Ureter (tissue), 1 donor: ENCODE measurements at places on chromosomes 4 and X. TPM values are rescaled to one million over a fixed set of nuclear protein-coding genes. Genes with fewer than 3 reads are reported as not detected.
A peak's percentile ranks its signal among the peaks of the same experiment; 100 is the strongest.

Gene PCDH11X
- 0.62 TPM for total RNA-seq

Gene FAM53A
- 2.5 TPM for total RNA-seq

Gene SERTM2
- 5.6 TPM for total RNA-seq

Gene STBD1
- 6.9 TPM for total RNA-seq

Gene CXXC4
- 1.4 TPM for total RNA-seq

Gene SSX1
- not detected for total RNA-seq

Gene AVPR2
- total RNA-seq: 2.3 TPM

Gene IL13RA2
- 0.83 TPM for total RNA-seq

- no peak for DNase-seq
These were observed 7.2 kb downstream of the NR0B1 start for GRCh38 chrX:30301963-30302362.

GRCh38 chr4:33998291-33998690 lies 2246.0 kb downstream of the ARAP2 start:
- no peak for DNase-seq

DNA sequence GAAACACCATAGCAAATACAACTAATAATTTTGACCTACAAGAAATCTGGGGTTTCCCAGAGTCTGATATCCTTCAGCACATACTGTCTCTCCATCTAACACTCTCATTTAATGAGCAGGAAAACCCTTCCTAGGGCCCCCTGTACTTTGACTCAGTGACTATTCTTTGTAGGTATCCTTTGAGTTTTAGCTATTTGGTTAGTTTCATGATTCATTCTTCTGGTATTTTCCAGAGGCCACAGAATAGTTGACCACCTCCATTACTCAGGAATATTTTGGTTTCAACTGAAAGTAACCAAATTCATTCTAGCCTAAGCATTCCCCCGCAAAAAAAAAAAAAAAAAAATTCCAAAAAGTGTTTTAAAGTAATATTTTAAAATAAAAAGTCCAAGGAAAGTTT lies 140.0 kb downstream of the IDS start:
- DNase-seq: no peak

DNA sequence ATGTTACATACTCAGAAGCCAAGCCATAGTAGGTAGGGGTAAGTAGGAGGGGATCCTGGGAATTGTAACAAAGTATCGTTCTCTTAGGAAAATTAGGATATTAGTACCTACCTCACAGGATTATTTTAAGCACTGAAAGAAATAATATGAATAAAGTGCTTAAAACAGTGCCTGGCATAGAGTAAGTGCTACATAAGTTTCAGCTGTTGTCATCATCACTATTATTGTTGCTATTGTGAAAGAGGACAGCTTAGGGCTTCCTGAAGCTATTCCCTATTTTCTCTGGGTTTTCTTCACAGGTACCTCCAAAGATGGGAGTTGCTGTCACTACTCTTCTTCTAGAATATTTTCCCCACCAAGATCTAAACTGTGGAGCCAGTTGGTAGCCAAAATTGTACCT lies 443.7 kb upstream of the FGF16 start:
- no peak for DNase-seq

DNA sequence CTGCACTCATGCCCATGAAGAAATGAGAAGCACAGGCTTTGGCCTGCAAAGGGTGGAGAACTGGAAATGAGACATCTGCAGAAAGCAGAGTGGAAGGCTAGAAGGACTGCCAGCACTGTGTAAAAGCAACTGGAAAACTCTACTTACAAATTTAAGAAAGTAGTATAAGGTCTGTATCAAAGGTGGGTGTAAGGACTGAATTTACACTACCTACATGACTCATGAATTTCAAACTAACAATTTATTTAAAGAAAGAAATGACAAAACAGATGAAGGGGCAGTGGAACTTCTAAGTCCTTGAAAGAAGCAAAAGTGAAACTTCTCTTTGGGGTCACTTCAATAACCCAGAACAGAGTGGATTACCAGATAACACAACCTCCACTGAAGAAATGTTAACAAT lies 71.2 kb downstream of the SLC10A7 start:
- DNase-seq: no peak

DNA sequence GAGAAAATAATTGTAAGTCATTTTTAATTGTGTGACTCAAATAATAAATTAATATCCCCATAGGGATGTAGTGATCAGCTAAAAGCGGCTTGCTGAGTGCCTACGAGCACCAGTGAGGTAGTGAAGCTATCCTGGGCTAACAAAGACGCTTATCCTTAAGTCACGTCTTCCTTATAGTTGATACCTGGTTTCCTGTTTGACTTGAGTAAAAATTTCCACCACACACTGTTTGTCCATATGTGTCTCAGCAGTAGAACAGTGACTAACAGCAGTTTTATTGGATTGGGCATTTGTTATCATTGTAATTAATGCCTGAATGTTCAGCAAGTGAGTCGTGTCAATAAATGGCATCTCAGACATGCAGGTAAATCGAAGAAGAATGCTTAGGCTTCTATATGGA lies 241.1 kb downstream of the GRXCR1 start:
- DNase-seq: no peak

DNA sequence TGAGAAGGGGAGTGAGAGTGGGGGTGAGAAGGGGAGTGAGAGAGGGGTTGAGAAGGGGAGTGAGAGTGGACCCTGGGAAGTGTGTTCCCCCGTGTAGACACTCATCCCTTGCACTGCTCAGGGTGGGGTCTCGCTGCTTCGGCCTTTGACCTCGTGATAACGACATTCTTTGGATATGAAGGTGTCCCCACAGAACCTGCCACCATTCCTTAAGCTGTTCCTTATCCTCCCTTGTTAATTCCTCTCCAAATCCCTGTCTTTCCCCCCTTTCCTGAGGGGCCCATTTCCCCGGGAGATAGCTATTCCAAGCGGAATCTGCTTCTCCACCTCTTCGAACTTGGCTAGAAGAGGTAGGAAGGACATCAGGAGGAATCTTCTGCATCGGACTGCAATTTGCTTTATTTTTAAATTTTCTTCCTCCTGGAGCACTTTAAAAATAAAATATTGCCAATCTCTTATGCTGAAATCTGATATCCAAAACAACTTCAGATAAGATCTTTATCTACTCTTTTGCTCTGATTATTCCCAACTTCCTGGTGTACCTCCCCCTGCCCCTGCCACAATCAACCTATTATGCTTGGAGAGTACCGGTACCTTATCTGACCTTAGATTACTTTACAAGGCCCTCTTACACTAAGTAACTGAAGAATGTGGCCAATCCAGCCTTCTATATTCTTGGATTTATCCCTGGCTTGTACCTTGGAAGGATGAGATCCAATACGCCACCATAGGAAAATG lies 15.6 kb downstream of the TRIML1 start:
- DNase-seq: no peak

DNA sequence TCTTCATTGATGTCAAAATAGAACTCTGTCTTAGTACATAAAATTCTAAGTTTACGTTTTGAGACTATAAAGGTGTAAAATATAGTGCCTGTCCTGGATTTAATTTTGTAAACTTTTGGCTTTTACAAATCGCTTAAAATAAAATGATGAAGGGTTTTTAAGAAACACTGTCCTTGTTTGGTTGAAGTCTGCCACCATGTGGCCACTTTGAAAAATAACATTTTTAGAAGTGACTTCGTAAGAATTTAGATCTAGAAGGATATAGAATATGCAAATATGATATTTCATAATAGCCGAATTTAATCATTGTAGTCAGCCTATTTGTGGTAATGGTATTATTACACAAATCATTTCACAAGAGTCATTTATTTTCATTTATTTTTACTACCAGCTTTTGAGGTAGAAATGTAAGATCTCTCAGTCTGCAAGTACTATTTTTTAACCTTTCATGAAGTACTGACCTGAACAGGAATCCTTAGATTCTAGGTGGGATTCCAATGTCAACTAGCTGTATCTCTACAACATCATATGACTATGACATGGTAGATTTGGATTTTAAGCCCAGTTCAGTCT lies 31.0 kb upstream of the FAT4 start:
- DNase-seq: no peak

GRCh38 chr4:86910369-86910768 lies 18.1 kb upstream of the C4orf36 start:
- no peak for DNase-seq

DNA sequence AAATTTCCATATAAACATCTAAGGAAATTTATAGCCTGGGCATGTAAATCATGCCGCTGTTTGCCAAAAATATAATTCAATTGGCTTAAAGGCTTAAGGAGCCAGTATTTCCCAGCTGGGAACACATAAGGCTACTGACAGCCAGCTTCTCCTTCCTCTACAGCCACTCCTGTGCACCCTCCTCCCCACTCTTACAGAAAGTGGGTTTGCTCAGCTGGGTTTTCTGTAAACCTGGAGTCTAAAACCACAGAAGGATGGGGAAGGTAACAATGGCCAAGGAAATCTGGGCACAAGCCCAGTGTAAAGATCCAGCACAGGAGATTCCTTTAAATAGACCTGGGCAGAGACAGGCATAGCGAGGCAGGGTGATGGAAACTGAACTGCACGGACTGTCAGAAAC lies 18.5 kb downstream of the ACSL1 start:
- no peak for DNase-seq

GRCh38 chrX:109475174-109475891 lies 6.6 kb downstream of the GUCY2F start:
- peak; percentile 41 for DNase-seq

DNA sequence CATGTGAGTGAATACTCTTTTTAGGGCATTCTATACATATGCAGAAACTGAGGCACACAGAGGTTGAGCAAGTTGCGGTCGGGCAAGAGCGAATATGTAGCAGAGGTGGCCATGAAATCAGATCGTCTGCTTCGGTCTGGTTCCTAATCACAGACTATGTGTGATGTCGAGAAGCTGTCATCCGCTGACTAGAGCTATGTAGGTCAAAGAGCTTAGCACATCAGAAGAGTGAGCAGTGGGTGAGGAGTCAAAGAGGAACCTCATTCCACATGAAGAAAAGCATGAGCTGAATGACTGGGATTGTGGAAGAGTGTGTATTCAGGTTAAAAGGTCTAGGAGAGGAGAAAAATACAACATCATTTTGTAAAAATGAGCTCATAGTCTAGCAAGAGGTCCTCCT lies 19.0 kb downstream of the GAB3 start:
- no peak for DNase-seq

DNA sequence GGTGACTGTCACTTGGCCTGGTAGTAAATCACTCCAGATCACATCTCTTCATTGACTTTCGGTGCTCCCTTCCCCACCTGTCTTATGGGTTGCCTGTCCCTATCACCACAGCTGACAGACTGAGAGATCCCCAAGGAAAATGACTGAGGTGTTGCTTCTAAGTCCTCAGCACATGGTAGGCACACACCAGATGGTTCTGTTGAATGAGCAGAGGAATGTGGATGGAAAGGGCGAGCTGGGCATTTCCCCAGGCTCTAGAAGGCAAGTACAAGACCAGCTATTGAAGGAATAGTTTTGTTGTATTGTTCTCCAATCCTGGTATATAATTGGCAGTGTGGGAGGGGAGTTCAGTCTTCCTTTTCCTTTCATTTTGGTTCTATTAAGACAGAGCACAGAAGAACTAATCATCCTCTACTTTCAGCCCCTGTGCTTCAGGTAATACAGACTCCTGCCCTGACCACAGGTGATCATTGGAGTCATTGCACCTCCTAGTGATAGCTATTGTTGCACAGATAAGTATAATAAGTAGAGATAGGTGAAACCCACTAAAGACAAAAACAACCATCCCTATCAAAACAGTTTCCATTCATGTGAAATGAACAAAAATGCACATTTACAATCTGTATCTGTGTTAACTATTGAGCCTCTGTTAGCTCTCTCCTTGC lies 158.6 kb downstream of the TRAM1L1 start:
- DNase-seq: no peak

- DNase-seq: no peak
These were observed 2.2 kb downstream of the MAPK10 start for GRCh38 chr4:86357608-86358007.

DNA sequence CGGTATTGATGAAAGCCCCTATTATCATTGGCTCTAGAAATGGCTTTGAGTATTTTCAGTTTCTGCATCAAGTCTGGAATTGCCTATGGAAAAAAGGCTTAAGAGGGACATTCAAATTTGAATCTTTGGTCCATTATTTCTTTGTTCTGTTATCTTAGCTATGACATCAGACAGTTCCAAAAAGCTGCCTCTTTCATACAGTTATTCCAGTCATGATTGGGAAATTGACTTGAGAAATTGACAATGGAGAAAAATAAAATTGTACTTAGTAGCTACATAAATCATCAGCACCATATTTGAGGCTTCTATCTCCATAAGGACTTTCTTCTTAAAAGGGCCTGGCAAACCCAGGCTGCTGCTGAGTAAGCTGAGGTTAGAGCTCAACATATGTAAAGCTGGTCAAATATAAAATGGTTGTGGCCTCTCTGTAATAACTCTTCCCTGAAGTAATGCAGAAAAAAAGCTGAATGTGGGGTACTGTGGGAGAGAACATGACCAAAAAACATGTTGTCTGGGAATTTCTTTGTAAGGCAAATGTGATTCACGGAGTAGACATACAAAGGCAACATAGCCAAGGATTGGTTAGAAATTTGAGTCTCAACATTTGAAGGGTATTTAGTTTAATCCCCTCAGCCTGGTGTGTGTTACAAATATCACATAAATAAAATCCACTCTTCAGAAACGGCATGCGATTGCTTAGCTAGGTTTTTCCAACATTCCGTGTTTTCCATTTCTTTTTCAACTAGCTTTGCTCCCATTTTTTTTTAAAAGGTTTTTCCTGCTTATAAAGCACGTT lies 100.9 kb downstream of the LNX1 start:
- DNase-seq: no peak

DNA sequence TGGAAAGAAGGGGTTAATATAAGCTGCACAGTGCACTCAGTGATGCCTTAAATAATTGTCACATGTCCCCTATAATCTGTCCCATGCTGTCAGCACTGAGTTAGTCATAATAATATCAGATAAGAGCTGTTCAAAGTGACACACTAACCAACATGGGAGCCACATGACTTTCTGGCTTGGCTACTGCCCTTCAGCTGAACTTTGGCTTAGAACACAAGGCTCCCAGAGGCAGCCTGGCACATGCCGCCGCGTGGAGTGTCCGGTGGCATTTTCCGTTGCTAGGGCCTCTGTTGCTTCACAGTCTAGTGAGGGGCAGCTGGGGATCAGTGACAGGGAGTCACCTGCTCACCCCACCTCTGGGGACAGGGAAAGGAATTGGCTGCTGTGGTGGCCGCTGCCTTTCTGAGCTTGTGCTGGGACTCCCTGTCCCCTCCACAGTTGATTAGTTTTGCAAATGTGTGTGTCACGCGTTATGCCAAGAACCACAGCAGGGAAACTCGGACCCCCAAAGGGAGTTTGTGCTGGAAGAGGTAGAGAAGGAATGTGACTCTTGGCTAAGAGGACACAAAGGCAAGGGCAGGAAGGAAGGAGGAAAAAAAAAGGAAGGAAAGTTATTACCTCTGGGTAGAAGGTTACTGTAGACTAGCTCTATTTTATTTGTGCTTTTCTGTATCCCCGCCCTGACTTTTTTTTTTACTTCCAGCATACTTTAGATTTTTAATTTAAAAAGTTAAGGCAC lies 41.1 kb upstream of the PPARGC1A start:
- peak; percentile 78 for DNase-seq

DNA sequence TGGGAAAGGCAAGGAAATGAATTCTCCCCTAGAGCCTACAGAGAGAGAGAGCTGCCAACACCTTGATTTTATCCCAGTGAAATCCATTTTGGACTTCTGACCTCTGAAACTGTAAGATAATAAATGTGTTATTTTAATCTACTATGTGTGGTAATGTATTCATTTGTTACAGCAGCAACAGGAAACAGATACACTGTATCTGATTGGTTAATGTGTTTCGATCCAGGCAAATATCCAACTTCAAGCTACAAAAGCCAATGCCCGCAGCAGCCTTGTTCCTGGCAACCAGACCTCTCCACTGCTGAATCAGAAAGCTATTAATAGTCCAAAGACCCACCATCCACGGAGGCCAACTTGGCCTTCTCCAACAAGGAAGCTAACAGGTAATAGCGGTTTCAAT lies 318.1 kb downstream of the PTTG2 start:
- DNase-seq: no peak

- no peak for DNase-seq
These were observed 68.8 kb downstream of the ZAR1 start for GRCh38 chr4:48558819-48559218.
